Uterus (tissue), 4 donors: ENCODE measurements at places on chromosomes 7 and 10. TPM values are rescaled to one million over a fixed set of nuclear protein-coding genes. Genes with fewer than 3 reads are reported as not detected.

The UTF1 gene
- not detected for total RNA-seq

The DPP6 gene
- 27.1 TPM for total RNA-seq

The SFXN2 gene
- 1.2 TPM for total RNA-seq

The SDK1 gene
- total RNA-seq: 16.2 TPM

The TUBB8 gene
- total RNA-seq: not detected

The HGF gene
- total RNA-seq: 2.6 TPM

The PDE6C gene
- total RNA-seq: not detected

The SPAM1 gene
- not detected for total RNA-seq

The ELFN1 gene
- total RNA-seq: 1.2 TPM

The FAM237B gene
- not detected for total RNA-seq

The HOXA10 gene
- 50.5 TPM for total RNA-seq

The TMUB1 gene
- 3.6 TPM for total RNA-seq

The NPFFR1 gene
- total RNA-seq: not detected

The AVPI1 gene
- 0.51 TPM for total RNA-seq

The BNIP3 gene
- 24.4 TPM for total RNA-seq

The UPK3BL2 gene
- total RNA-seq: 64.0 TPM

The DRGX gene
- total RNA-seq: not detected

The PCDH15 gene
- 0.70 TPM for total RNA-seq

The TWIST1 gene
- 8.5 TPM for total RNA-seq

The CTNNA3 gene
- total RNA-seq: 1.5 TPM

The NKX1-2 gene
- not detected for total RNA-seq

The DENND2A gene
- total RNA-seq: 20.2 TPM

The FRMD4A gene
- 30.9 TPM for total RNA-seq

The TMEM139 gene
- 11.1 TPM for total RNA-seq

The TMEM184A gene
- 2.8 TPM for total RNA-seq

The SLC13A1 gene
- total RNA-seq: not detected

The CLDN4 gene
- 0.77 TPM for total RNA-seq

The MLXIPL gene
- total RNA-seq: not detected

The DNAJB9 gene
- 47.6 TPM for total RNA-seq

The TRIP6 gene
- total RNA-seq: 105 TPM

The PNLIPRP2 gene
- not detected for total RNA-seq

The NPY4R gene
- total RNA-seq: not detected

The COL1A2 gene
- total RNA-seq: 287 TPM

The DNAJC12 gene
- total RNA-seq: 8.8 TPM

The LEP gene
- not detected for total RNA-seq

The PON2 gene
- 88.4 TPM for total RNA-seq

The MET gene
- 37.2 TPM for total RNA-seq

The SAMD9L gene
- 17.1 TPM for total RNA-seq

The NEBL gene
- 0.26 TPM for total RNA-seq

The SLC26A4 gene
- total RNA-seq: 1.2 TPM

The SUN3 gene
- not detected for total RNA-seq

The SUN1 gene
- total RNA-seq: 530 TPM

The TMEM178B gene
- not detected for total RNA-seq

The MCM10 gene
- 14.1 TPM for total RNA-seq

The COL17A1 gene
- 2.9 TPM for total RNA-seq

The TRIL gene
- 23.5 TPM for total RNA-seq

The TBX20 gene
- not detected for total RNA-seq

The WASHC2C gene
- 25.0 TPM for total RNA-seq

The FAM221A gene
- 6.6 TPM for total RNA-seq

The OR2A1 gene
- not detected for total RNA-seq

The REEP3 gene
- 43.0 TPM for total RNA-seq

The NHLRC2 gene
- 9.0 TPM for total RNA-seq

The TMEM176A gene
- 48.2 TPM for total RNA-seq

The STN1 gene
- total RNA-seq: 20.0 TPM

The CHST15 gene
- total RNA-seq: 28.5 TPM
